ENCODE measurements at places on chromosomes 5 and 9.
A peak's percentile ranks its signal among the peaks of the same experiment; 100 is the strongest.

DNA sequence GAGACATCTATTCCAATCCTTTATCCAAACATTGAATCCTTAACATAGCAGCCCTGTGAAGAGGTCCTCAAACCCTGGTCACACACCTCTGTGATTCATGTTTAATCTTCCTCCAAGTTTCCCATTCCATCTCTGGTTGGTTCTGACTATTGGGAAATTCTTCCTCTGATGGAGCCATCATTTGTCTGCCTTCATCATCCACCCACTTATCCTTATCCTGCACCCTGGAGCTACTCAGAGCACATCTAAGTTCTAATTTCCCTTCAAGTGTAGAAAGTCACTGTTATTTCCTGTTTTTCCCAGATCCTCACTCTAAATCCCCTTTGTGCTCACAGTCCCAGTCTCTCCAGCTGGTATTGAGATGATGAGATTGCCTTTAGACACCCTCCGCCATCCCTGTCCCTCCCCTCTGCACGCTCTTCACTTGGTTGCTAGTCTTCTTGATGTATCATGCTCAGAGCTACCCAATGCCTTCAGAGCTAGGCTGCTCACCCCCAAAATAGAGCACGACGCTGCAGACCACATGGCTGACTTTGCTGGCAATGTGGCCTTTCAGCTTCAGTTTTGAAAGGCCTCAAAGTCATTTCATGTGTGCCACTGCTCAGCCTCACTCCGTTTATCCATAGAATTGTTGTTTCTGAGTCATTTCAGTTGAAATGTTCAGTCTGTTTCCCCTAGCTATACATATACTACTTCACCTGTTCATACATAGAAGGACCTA is 154.3 kb downstream of the PALM2AKAP2 start:
- DNase-seq: no peak

DNA sequence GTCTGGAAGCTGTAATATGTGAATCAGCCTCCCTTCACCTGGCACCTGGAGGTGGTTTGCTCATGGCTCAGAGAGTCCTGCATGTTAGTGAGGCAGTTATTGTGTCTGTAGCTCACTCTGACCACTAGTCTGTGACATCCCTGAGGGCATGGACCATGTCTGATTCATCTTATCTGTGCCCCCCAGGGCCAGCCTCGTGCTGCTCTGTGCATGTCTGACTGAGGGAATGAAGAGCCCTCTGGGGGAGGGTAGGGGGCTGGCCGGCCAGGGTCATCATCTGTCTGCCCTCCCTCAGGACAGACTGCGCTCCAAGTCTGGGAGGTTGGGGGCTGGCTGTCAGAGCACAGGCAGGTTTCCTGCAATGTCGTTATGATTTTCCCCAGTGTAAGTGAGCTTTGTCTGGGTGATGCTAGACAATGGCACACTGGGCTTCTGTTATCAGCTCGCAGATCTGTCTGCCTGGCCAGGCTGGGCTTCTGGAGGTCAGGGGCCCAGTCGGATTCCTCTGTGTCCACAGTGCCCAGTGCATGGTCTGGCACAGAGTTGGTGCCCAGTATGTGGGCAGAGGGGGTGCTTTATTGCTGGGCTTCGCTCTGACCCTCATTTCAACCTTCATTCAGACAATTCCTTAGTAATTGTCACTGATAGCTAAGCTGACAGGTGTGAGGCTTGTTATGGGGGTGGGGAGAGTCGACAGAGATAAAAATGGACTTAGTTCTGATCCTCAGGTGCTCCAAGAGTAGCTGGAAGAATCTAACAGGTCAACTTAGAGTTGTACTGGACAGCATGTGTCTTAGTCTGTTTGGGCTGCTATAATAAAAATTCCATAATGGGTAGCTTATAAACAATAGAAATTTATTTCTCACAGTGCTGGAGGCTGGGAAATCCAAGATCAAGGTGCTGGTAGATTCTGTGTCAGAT is 85.7 kb upstream of the SHB start:
- no peak for DNase-seq

DNA sequence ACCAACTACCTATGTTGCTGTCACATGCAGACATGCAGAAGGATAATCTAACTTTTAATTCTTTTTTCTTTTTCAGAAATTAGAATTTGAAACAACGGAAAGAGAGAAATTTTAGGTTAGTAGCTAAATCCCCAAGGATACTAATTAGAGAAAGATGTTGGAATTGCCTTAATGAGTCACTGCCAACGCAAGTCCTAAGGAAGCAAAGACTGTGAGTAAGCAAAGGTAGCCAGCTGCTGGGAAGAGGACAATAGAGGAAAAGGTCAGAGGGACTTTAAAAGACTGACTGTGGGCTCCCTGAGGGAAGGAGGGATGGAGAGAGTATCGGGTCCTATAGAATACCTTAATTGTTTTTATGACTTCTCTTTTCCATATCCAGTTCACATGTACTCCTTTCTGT is 461.9 kb upstream of the PAPPA start:
- no peak for DNase-seq

GRCh38 chr5:140258016-140258415 is 44.9 kb downstream of the PFDN1 start:
- DNase-seq: no peak

DNA sequence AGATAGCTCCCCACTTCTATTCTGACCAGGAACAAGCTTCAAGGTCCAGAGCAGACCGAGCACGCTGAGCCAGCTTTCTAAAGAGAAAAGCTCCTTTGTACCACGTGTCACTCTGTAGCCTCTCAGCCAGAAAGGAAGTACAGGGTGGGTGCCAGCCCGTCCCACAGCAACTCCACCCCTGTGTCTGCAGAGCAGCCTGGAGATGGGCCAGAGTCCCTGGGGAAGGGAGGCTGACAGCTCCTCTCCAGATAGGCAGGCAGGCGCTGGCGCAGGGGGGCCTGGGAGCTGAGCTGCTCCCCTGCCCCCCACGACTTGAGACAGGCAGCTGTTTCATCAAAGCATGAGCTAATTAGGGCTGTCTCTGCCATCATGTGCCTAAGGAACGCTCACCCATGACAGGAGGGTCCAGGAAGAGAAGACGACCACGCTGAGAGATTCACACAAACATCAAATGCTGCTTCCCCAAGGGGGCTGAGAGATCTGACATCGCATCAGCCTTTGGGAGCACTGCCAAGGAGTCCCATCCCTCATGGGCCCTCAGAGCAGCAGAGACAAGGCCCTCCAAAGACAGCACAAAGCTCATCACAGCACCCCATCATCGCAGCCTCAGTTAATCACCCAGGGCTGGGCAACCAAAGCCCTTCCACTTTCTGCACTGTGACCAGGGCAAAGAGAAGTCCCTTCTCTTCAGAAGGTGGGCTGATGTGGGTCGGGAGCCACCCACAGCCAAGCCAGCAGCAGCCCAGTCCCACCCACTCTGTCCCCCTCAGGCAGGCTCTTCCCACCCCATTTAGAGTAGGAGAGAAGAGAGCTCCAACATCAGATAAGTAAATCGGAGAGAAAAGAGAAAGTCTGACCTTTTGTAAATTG is 78.5 kb upstream of the LRRTM2 start:
- peak; percentile 27 for DNase-seq

DNA sequence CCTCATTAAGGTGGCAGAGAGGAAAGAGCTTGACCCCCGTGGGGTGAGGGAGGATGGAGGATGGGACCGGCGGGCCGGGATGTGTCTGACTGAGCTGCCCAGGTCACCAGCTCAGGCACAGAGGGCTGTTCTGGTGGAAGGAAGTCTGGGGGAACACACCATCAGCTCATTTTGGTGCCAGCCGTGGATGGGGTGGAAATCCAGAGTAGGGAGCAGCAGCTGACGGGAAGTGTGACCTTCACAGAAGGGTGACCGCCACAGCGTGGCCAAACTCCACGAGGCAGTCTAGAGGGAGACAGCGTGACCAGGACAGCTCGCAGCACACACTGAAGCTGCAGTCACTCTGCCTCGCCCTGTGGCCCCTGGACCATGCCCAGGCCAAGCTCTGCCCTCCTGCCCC is 45.3 kb upstream of the PHYKPL start:
- no peak for DNase-seq

DNA sequence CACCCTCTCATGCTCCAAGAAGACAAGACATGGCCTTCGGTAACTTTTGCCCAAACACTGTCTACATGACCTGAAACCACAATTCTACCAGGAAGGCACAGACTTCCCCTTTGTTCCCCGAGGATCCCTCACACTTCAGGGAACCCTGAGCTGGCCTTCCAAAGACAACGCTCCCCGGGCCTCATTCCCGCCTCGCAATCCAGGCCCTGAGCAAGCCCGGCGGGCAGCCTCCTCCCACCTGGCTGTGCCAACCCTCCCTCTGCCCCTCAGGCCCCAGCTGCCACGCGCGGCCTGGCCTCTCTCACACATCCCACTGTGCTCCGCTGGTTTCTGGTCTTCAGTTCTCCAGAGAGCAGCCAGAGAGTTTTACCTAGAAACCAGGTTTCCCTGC is 7.3 kb downstream of the QSOX2 start:
- DNase-seq: no peak

- no peak for DNase-seq
Measured at GRCh38 chr5:157915638-157916037, 56.7 kb upstream of the CLINT1 start.

DNA sequence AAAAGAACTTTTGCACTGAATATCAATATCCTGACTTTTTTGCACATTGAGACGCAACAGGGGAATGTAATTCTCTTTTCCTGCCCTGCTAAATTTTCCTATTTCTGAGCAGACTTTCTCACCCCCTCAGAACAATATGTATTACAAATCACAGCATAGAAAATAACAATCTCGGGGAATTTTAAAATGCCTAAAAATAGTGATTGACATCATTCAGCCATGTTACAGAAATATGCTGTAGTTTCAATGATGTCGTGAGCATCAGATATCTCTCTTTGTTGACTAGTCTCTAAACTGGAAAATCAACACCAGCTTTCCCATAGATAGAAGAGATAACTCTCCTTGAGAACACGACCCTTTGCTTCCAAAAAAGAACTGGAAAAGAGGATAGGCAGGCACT is 166.7 kb downstream of the ZDHHC21 start:
- no peak for DNase-seq

DNA sequence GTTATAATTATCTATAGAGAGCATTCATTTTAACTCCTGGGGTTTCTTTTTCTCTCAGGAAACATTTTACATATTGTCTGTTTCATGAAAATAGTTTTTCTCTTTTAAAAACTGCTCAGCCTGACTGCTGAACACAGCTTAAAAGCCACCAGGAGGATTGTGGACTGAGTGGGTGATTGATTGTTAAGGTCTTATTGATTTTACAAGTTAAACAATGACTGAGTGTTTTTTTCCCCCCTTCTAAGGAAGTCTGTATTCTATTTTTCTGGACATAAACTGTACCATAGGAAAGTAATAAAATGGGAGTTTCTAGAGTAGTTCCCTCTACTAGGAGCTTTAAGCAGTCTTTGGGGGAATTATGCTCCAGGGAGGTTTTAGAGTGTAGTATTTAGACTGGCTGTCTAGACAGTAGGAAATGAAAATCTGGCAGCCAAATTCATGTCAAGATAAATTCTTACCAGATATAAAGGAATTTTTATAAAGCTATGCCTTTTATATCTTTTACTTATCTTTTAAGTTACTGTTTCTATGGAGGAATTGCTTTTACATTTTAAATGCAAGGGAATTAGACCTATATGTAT is 463.9 kb downstream of the PRR16 start:
- no peak for DNase-seq

DNA sequence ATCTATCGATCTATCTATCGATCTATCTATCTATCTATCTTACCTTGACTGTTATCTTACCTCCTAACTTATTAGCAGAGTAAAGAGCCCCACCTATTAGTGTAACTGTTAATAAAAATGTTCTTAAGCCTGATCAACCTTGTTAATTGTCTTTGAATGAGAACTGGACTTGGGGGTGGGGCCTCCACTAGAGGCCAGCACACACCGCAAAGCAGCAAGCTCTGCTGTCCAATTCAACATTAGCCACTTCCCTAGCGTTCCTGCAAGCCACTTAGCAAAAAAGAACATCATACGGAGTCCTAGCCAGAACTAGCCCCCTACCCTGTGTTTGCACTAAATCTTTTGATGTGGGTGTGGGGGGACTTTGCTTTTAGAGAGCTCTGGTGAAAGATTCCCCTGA is 515.8 kb downstream of the KDM4C start:
- no peak for DNase-seq

DNA sequence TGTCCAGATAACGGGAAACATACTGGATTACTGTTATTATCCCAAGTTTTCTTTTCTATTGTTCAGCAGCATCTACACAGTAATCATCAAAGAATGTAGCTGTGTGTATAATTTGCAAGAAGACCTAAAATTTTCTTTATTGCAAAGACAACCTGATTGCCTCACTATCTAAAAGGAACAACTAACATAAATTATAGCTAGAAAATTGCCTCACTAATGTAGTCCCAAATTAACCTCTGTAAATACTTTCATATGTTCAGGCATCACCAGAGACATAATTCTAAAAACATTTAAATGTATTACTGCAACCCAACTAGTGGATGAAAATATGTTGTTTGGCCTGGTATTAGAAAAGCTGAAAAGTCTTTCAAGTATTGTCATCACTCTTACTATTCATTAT is 275.4 kb downstream of the CDH12 start:
- DNase-seq: no peak

GRCh38 chr9:74036549-74037231 is 460.4 kb upstream of the RORB start:
- no peak for DNase-seq

DNA sequence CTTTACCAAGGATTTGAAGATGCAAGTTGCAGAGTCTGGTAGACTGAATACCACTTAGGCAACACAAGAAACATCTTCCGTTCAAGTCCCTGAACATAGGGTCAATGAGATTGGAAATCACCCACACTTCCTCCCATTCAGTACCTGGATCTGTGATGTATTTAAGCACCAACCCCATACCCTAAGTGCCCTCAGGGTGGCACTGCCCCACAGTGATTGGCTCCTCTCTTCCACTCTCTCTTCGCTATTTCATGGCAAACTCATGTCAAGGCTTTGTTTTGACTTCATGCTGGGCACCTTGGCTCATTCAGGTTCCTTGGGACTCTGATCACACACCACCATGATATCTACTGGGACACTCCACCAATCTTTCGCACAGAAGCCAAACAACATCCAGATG is 53.7 kb downstream of the GGTA1 start:
- no peak for DNase-seq

DNA sequence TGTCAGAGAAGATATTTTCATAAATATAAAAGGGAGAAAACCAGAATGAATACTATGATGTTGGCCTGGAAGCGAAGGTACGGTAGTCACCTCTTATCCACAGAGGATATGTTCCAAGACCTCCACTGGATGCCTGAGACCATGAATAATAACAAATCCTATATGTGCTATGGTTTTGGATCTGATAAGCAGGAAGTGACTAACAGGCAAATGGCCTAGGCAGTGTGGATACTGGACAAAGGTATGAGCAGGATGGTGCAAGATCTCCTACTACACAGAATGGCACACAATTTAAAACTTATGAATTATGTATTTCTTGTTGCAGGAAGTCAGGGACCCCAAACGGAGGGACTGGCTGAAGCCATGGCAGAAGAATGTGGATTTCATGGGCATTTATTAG is 48.2 kb downstream of the ADAMTS12 start:
- DNase-seq: no peak
